Kidney capillary endothelial cell (primary cell): ENCODE measurements at places on chromosomes 13 and 19.

GRCh38 chr13:28707629-28708427 lies 10.9 kb downstream of the SLC46A3 start:
- DNase-seq = no peak

GRCh38 chr13:24692561-24692960 lies 12.4 kb downstream of the ATP12A start:
- DNase-seq = no peak

- DNase-seq = no peak
These were observed 47.9 kb upstream of the FLT1 start for GRCh38 chr13:28542804-28543203.

GRCh38 chr19:33674626-33675367 lies 53.0 kb downstream of the CHST8 start:
- no peak for DNase-seq

- DNase-seq = no peak
These were observed 27.3 kb upstream of the STARD13 start for GRCh38 chr13:33312861-33313212.

DNA sequence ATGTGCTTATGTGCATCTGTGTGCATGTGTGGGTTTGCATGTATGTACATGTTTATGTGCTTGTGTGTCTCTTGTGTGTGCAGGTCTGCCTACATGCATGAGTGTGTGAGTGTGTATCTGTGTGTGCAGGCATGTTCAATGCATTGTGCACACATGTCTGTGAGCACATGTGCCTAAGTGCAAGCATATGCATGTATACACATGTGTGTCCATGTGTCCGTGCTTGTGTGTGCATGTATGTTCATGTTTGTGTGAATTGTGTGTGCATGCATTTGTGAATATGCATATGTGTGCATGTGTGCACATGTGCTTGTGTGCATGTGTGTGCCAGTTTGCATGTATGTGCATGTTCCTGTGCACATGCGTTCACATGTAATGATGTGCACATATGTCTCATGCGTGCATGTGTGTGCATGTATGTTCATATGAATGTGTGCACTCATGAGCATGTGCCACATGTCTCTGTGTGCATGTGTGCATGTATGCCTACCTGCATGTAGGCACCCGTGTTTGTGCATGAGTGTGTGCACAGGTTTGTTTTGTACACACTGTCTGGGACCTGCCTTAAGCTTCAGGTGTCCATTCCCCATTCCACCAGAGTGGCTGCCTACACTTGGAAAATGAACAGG lies 32.1 kb upstream of the PTPRS start:
- DNase-seq = no peak
